ENCODE measurements at places on chromosomes 7 and 10.

DNA sequence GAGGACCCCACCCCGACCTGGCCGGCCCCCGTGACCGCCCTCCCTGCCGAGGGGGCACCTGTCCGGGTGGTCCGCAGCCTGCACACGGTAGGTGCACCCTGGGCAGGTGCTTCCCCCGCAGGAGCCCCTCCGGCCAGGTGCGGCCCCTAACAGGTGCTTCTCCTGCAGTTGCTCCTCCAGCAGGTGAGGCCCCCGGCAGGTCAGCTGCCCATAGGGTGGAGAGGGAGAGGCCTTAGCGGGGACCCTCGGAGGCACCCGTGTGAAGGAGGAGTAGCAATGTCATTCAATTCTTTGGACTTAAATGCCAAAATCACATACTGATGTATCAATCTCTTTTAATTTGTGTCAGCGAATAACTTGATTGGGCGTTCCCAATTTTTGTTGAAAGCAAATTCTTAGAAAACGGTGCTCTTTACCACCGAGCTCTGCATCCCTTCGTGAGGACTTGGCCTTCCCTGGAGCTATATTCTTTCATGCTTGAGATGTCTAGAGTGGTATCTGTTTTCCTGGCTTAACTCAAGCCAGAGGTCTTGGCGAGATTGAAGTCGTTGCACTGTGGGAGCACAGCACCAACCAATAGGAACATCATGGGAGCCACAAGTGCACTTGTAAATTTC is 738 bp upstream of the NCAPG2 start:
- no peak for DNase-seq

- no peak for DNase-seq
Observed at GRCh38 chr10:130066743-130067142, 43.9 kb downstream of the C10orf143 start.

DNA sequence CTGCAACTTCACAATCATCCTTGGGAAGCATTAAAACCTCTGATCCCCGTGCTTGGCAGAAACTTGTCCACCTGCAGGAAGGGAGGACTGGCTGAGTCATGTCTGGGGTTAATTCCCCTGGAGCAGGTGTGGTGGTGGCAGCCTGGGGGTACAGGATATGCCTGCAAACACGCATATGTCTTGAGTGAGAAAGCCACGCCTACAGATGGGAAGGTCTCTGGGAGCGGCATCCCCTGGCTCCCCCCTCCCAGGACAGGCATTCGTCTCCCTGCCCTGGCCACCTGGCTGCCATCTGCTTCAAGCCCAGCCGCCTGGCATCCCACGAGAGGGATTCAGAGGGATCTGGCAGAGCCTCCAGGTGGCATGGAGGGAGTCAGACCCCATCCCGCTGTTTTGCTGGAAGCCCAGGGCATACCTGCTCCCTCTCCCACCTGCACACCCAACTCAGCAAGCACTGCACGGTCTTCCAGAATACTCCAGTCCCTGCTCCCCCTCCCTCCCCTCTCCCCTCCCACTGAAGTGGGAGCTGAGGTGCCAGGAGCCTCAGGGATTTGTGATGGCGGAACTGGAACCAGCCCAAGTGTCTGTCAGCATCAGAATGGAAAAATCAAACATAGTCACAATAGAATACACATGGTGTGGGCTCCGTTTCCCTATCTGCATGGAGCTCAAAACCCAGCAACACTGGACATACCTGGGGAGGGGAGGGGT is 61.0 kb downstream of the CAMK2B start:
- no peak for DNase-seq

DNA sequence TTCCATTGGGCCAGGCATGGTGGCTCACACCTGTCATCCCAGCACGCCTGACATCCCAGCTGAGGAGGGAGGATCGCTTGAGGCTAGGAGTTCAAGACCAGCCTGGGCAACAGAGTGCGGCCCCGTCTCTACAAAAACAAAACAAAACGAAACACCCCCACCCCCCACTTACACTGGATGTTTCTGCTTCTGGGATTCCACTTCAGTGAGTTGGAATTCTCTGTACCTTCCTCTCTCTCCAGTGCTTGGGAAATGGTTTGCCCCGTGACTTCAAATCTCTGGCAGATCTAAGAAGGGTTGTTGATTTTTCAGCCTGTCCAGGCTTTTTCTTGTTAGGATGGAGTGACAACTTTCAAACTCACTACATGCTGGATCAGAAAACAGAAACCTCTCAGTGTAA is 106.9 kb downstream of the ANLN start:
- DNase-seq, result no peak

GRCh38 chr10:4242561-4243035 is 457.6 kb upstream of the KLF6 start:
- DNase-seq, result peak; percentile 90

DNA sequence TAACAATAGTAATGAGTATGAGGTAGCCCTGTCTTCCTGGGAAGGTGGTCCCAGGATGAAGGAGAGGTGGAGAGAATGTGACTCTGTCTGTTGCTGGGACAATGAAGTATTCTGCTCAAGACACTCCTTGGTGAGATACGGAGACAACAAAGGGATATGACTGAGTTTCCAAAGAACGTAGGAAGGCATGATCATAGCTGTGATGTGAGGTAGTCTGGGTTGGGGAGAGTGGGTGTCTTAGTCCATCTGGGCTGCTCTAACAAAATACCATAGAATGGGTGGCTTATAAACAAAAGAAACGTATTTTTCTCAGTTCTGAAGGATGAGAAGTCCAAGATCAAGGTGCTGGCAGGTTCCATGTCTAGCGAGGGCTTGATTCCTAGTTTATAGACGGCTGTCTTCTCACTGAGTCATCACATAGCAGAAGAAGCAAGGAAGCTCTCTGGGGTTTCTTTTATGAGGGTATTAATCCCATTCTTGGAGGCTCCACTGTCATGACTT is 84.9 kb upstream of the RHOBTB1 start:
- DNase-seq, result peak; percentile 85

GRCh38 chr7:101882595-101883564 is 65.5 kb downstream of the CUX1 start:
- peak; percentile 100 for DNase-seq

DNA sequence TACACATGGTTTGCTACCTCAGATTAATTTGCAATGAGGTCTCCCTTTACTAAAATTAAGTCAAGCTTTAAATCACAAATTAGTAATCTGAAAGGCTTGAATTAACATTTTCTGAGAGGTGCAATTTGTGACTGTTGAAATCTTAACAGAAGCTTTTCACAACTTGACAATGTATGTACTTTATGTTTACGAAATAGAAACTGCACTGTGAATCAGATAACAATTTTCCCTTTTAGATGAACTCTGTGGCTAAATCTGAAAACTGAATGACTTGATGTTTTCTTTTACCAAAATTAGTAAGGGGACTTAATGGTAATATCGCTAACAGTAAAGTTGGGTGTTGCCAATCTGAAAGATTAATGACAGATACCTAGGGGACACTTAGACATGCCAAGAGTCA is 197.6 kb downstream of the RAPGEF5 start:
- no peak for DNase-seq

All from non-pigmented ciliary epithelial cell (primary cell).